Glomerular endothelial cell (primary cell): ENCODE measurements at places on chromosomes 5 and 9. TPM values are rescaled to one million over a fixed set of nuclear protein-coding genes. Genes with fewer than 3 reads are reported as not detected.

GRCh38 chr9:135050072-135050990 lies 37.1 kb upstream of the OLFM1 start:
- DNase-seq: no peak

DNA sequence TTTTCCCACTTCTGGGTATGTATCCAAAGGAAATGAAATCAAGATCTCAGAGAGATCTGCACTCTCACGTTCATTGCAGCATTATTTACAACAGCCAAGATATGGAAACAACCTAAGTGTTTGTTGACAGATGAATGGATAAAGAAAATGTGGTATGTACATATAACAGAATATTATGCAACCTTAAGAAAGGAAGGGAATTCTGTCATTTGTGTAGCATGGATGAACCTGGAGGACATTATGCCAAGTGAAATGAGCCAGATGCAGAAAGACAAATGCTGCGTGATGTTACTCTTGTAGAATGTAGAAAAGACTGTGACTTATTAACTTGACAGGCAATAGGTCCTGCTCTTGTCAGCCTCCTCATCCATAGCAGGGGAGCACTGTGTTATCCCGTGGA lies 31.4 kb downstream of the PPARGC1B start:
- no peak for DNase-seq

Gene FCN2
- not detected in 2 replicates for total RNA-seq

Gene SLC6A3
- total RNA-seq: not detected in 2 replicates

- no peak for DNase-seq
Observed at GRCh38 chr5:78953092-78953800, 31.9 kb downstream of the ARSB start.
